ENCODE measurements at places on chromosomes 5 and 9.

GRCh38 chr5:110055302-110055701 is 365.6 kb downstream of the MAN2A1 start:
- H3K4me1 ChIP-seq = peaks cover 11% of the 10 kb centered on the region
- H3K4me3 ChIP-seq = no peak overlapping the region
- no peak overlapping the region for H3K27ac ChIP-seq
- no peak for DNase-seq
- no peaks in the 10 kb centered on the region for H3K27me3 ChIP-seq
- no peaks in the 10 kb centered on the region for H3K36me3 ChIP-seq

DNA sequence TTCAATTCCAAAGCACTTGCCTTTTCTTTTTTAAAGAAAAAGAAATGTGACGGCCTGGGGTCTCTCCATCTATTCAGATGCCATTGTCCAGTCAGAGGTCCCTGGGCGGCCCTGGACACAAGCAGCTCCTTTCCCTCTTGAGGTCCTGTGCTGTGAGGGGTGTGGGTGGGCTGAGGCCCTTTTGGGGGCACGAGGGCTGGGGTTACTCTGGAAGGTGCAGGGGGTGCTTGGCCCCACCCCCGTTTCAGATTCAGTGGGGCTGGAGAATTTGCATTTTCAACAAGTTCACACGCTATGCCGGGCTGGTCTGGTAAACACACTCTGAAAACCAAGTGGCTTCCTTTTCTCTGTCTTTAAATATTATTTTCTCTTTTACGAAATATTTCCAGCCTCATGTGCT is 91.4 kb upstream of the PHYKPL start:
- no peak overlapping the region for H3K4me3 ChIP-seq
- H3K27me3 ChIP-seq = no peaks in the 10 kb centered on the region
- H3K4me1 ChIP-seq = no peaks in the 10 kb centered on the region
- no peaks in the 10 kb centered on the region for H3K36me3 ChIP-seq
- no peak overlapping the region for H3K27ac ChIP-seq

DNA sequence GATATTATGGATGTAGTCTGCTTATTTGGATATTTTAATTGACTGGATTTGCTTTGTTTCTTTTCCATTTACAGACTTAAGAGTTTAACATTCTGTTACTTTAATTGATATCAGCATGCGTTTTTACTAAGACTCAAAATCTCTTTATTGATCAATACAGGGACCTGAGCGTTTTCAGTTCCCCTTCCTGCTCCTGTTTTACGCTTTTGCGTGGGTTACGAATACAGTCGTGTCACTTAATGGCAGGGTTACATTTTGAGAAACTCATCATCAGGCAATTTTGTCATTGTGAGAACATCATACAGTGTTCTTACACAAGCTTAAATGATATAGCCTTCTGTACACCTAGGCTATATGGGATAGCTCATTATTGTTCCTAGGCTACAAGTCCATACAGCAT is 65.2 kb downstream of the PBX3 start:
- no peaks in the 10 kb centered on the region for H3K27me3 ChIP-seq
- H3K4me1 ChIP-seq = no peaks in the 10 kb centered on the region
- no peaks in the 10 kb centered on the region for H3K36me3 ChIP-seq

- H3K4me3 ChIP-seq = no peak overlapping the region
- H3K27ac ChIP-seq = no peak overlapping the region
- no peak for DNase-seq
- no peaks in the 10 kb centered on the region for H3K27me3 ChIP-seq
Observed at GRCh38 chr9:137436761-137437600, 4.2 kb downstream of the ENTPD8 start.

DNA sequence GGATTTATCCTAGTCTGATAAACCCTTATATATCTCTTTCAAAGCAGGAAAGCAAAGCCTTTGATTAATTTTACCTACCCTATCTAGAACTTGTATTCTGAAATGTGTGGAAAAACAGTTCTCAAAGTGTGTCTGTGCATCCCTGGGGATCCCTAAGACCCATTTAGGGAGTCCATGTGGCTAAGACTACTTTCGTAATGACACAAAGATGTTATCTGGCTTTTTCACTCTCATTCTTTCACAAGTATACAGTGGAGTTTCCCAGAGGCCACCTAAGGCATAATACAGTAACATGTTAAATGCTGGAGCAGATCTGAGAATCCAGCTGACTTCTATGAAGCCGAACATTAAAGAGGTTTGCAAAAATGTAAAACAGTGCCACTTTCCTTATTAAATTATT is 54.3 kb upstream of the TNFSF15 start:
- no peak overlapping the region for H3K4me3 ChIP-seq
- no peak for DNase-seq
- no peak overlapping the region for H3K27ac ChIP-seq
- H3K27me3 ChIP-seq = no peaks in the 10 kb centered on the region
- no peaks in the 10 kb centered on the region for H3K36me3 ChIP-seq

- no peaks in the 10 kb centered on the region for H3K4me1 ChIP-seq
- DNase-seq = no peak
- no peaks in the 10 kb centered on the region for H3K27me3 ChIP-seq
- H3K36me3 ChIP-seq = no peaks in the 10 kb centered on the region
- no peak overlapping the region for H3K4me3 ChIP-seq
- H3K27ac ChIP-seq = no peak overlapping the region
Observed at GRCh38 chr5:78838753-78839152, 146.4 kb downstream of the ARSB start.

DNA sequence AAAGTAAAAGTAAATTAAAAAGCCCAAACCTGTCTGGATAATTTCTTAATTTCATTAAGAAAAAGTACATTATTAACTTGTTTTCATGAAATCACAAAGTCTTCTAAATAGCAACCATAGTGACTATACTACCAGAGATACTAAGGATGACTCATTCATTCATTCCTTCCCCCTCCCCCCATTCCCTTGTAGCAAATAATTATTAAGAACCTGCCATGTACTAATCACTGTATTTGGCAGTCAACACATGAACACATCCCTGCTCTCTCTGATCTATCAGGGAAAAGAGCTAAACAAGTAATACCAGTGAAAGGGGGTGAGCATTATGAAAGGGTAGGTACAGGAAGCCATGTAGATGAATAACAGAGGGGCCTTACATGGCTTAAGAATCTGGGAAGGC is 203.9 kb downstream of the CWC27 start:
- no peak overlapping the region for H3K27ac ChIP-seq
- H3K27me3 ChIP-seq = no peaks in the 10 kb centered on the region
- DNase-seq = no peak
- no peaks in the 10 kb centered on the region for H3K36me3 ChIP-seq
- H3K4me3 ChIP-seq = no peak overlapping the region
- no peaks in the 10 kb centered on the region for H3K4me1 ChIP-seq

DNA sequence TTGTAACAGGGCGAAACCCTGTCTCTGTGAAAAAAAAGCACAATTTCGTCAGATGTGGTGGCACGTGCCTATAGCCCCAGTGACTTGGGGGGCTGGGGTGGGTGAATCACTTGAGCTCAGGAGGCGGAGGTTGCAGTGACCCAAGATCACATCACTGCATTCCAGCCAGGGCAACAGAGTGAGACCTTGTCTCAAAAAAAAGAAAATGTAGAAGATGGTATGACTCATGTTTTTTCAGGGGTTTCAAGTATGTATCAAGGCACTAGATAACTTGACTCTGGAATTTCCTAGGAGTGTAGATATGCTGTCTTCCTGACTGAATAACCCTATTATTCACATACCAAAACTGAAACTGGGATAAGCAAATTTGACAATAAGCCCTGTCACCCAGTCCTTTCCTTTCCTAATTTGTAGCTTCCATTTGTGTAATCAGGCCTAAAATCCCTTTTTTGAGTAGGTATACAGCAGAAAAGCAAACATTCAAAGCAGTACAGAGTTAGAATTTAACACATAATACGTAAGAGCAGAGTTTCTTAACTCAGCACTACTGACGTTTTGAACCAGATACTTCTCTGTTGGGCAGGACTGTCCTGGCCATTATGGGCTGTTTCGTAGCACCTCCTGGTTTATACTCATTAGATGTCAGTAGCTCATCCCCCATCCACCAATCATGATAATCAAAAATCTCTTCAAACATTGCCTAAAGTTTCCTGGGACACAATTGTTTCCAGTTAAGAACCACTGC is 17.3 kb upstream of the ANKRD18B start:
- no peak overlapping the region for H3K4me3 ChIP-seq
- no peaks in the 10 kb centered on the region for H3K4me1 ChIP-seq
- no peak for DNase-seq
- no peaks in the 10 kb centered on the region for H3K27me3 ChIP-seq
- H3K36me3 ChIP-seq = no peaks in the 10 kb centered on the region

- H3K27me3 ChIP-seq = peaks cover 5% of the 10 kb centered on the region
- no peaks in the 10 kb centered on the region for H3K36me3 ChIP-seq
- H3K4me1 ChIP-seq = peaks cover 11% of the 10 kb centered on the region
- no peak for DNase-seq
- H3K27ac ChIP-seq = no peak overlapping the region
Observed at GRCh38 chr5:7848296-7848695, 2.6 kb downstream of the CFAP90 start.

- no peaks in the 10 kb centered on the region for H3K27me3 ChIP-seq
- no peak overlapping the region for H3K4me3 ChIP-seq
- DNase-seq = no peak
- H3K27ac ChIP-seq = no peak overlapping the region
Observed at GRCh38 chr5:33170411-33170810, 270.4 kb upstream of the TARS1 start.

GRCh38 chr9:4009006-4009511 is 290.8 kb downstream of the GLIS3 start:
- no peaks in the 10 kb centered on the region for H3K4me1 ChIP-seq
- H3K4me3 ChIP-seq = no peak overlapping the region
- H3K36me3 ChIP-seq = no peaks in the 10 kb centered on the region
- H3K27ac ChIP-seq = no peak overlapping the region
- no peaks in the 10 kb centered on the region for H3K27me3 ChIP-seq

DNA sequence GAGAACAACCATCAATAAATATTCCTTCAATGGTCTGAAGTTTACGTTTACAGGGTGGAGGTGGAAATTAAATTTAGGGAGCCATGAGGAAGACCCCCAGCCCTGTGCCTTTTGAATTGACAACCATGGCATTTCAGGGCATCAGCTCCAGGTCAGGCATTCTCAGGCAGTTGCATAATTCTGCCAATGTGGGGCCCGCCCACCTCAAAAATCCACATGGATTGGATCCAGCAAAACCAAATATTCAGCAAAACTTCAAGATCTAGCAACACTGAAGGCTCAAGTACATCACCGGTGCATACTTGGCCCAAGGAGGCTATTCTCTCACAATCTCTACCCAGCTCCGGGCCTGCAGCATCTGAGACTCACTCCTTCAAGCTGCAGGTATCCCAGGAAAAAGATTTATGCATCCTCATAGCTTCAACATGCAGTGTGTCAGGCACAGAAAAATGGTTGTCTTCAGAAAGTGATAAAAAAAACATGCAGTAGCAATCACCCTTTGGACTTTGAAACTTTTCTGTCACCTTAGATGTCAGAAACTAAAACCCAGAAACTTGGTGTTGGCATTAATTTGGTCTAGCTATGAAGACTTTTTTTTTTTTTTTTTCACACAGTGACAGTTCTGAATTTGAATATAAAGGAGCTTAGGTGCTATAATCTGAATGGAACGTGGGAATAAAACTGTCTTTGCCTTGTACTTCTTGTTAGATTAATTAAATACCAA is 21.4 kb upstream of the ANXA2R start:
- DNase-seq = no peak
- no peaks in the 10 kb centered on the region for H3K36me3 ChIP-seq
- no peaks in the 10 kb centered on the region for H3K4me1 ChIP-seq

GRCh38 chr9:105270711-105271110 is 26.3 kb downstream of the SLC44A1 start:
- H3K36me3 ChIP-seq = no peaks in the 10 kb centered on the region
- no peaks in the 10 kb centered on the region for H3K27me3 ChIP-seq
- no peak overlapping the region for H3K4me3 ChIP-seq

DNA sequence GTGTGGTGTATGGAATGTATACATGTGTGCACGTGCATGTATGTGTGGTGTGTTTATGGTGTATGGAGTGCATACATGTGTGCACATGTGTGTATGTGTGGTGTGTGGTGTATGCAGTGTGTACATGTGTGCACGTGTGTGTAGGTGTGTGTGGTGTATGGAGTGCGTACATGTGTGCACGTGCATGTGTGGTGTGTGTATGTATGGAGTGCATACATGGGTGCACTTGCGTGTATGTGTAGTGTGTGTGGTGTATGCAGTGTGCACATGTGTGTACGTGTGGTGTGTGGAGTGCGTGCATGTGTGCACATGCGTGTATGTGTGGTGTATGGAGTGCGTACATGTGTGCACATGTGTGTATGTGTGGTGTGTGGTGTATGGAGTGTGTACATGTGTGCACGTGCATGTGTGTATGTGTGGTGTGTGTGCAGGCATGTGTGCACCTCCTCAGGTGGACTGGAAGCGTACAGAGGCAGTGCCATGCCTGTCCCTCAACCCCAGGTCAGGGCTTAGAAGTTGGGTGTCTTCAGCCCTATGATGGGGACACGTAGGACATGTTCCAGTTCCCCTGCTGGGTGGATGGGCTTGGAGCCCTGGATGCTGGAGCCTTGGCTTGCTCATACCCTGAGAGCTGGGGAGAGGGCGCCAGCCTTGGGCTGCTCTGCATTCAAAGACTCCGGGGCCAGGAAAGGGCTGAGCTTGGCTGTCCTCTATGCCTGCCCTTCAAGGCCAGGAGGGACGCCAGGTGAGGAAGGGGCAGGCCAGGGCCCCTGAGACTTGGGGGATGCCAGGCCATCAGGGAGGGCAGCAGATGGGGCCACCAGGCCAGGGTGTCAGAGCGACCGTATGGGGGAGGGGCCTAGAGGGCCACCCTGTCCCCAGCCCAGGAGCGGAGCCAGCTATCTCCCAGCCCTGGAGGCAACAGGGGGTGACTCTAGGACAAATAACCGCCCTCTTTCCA is 12.2 kb downstream of the MYMK start:
- DNase-seq = no peak
- peaks cover 11% of the 10 kb centered on the region for H3K4me1 ChIP-seq
- no peaks in the 10 kb centered on the region for H3K27me3 ChIP-seq
- H3K27ac ChIP-seq = no peak overlapping the region

- no peak for DNase-seq
- no peak overlapping the region for H3K27ac ChIP-seq
- no peaks in the 10 kb centered on the region for H3K36me3 ChIP-seq
- no peaks in the 10 kb centered on the region for H3K27me3 ChIP-seq
Observed at GRCh38 chr5:98975223-98975622, 46.4 kb upstream of the CHD1 start.

GRCh38 chr5:144822503-144822902 is 651.8 kb downstream of the KCTD16 start:
- no peaks in the 10 kb centered on the region for H3K36me3 ChIP-seq
- no peak overlapping the region for H3K27ac ChIP-seq
- no peaks in the 10 kb centered on the region for H3K4me1 ChIP-seq
- no peak overlapping the region for H3K4me3 ChIP-seq
